Central memory CD4-positive, alpha-beta T cell (primary cell): ENCODE measurements at places on chromosomes 1 and 21.

DNA sequence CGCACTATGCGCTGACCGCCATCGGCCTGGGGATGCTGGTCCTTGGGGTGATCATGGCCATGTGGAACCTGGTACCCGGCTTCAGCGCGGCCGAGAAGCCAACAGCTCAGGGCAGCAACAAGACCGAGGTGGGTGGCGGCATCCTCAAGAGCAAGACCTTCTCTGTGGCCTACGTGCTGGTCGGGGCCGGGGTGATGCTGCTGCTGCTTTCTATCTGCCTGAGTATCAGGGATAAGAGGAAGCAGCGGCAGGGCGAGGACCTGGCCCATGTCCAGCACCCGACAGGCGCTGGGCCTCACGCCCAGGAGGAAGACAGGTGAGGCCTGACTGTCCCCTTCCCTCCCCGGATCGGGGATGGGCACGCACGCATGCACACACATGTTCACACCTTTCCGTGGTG lies 31.9 kb upstream of the FHAD1 start:
- no peak for DNase-seq

DNA sequence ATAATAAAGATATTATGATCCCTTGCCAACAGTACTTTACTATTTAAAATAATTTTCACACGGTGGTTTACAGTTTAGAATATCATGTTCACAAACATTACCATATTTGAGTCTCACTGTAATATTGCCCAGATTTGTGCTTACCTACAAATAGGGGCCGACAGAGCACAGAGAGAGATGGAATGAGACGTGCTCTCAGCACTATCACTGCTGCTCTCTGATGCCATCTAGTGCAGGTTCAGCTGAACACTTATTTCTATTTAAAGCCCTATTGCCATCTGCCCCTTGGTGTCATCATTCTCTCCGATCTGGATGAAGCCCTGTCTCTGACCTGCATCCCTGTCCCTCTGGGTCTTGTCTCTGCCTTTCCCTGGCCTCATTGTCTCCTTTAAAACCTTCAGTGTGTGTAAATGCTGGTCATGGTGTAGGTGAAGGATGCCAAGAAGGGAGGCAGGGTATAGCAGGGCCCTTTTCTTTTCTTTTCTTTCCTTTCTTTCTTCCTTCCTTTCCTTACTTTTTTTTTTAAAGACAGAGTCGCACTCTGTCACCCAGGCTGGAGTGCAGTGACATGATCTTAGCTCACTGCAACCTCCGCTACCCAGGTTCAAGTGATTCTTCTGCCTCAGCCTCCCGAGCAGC lies 6.9 kb upstream of the GPATCH4 start:
- peak; percentile 65 for DNase-seq

DNA sequence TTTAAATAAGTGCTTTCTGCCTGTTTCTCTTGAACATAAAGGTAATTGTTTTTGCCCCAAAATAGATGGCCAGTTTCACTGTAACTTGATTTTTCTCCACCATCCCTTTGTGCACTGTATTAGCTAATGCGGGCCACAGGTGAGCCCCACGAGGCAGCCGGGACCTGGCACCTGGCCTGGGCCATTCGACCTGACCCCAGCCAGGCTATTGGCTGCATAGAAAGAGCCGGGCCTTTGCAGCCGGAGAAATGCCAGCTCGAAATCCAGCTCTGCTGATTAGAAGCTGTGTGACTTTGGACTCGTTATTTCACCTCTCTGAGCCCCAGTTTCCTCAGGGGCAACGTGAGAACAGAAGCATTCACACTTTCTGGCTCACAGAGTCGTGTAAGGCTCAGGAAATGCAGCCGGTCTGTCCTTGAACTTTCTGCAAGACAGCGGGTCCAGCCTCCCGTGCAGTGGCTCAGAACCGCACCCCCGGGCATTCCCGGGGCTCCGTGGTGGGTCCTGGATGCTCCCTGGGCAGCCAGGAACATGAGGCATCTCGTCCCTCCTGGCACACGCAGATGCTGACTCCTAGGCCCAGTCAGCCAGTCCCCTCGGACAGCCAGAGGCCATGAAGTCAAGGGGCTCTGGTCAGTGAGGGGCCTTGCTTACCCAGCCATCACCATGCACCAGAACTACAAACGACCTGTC lies 37.4 kb upstream of the ACTRT2 start:
- DNase-seq, result no peak

DNA sequence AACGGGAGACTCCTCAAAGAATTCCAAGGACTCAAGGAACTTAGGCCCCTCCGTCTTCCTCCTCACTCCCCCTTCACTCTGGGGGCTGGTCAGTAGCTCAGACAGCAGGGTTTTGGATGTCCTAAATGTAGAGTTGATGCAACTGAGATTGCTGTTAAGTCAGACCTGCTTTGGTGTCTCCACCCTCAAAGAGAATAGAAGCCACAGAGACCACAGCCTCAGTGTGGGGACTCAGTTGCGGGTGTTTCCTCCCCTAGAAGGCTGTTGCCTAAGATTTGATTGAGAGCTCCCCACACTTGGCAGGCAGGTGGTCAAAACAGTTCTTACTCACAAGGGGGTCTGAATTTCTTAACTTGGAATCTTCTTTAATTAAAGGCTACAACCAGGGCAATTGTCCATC lies 7.6 kb downstream of the MAN1C1 start:
- DNase-seq, result no peak

DNA sequence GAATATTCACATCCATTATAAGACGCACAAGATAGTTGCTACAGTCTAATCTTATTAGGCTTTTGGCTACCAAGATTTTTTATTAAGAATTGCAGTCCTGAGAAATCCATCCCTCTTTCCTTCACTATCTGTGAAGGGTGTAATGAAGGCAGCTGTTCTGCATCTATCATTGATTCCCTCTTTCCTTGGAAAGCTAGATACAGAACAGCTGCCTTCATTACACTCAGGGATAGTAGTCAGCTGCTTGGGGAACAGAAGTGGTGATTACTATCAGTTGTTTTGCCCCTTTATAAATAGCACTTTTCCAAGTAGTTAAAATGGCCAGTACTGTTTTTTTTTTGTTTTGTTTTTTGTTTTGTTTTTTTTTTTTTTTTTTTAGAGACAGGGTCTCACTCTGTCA lies 70.2 kb downstream of the IARS2 start:
- DNase-seq, result no peak

GRCh38 chr21:17269760-17270159 lies 243.1 kb upstream of the CXADR start:
- no peak for DNase-seq
